T-cell (primary cell): ENCODE measurements at places on chromosomes 7 and 10.
A peak's percentile ranks its signal among the peaks of the same experiment; 100 is the strongest.

- DNase-seq, result no peak
Observed at GRCh38 chr7:16004702-16005101, 318.2 kb upstream of the MEOX2 start.

- no peak for DNase-seq
Observed at GRCh38 chr7:73999664-74000435, 28.1 kb upstream of the ELN start.

DNA sequence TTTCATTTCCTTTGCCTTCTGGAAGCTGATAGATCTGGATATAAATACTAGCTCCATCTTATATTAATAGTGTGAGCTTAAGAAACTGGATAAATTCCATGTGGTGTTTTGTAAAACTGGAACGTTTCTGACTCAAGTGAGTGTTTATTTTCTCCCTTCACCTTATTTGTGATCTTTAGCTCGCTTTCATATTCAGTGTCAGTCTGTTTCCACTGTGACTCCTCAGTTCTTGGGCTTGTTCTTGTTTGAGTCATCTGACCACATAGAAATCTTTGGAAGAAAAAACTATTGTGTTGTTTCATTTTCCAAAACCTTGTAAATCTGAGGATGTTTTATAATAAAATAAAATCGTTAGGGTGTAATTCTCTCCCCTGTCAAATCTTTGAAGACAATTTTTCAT is 186.4 kb downstream of the POLR1F start:
- no peak for DNase-seq

DNA sequence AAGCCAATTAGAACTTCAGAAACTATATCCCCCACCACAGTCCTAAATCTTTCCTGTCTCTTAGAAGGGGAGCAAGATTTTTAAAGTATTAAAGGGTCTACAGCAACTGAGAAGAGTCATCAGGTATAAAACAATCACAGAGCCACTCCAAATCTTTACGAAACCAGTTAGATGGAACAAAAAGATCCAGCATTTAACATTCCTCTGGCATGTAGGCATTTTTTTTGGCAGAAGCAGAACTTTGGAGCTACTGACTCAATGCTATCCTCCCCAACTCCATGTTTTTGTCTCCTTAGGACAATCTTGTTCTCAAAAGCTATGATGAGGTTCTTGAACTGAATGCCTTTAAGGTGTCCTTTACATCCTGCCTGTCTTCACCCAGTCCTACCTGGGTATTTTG is 333.3 kb downstream of the PRPF18 start:
- DNase-seq, result no peak

DNA sequence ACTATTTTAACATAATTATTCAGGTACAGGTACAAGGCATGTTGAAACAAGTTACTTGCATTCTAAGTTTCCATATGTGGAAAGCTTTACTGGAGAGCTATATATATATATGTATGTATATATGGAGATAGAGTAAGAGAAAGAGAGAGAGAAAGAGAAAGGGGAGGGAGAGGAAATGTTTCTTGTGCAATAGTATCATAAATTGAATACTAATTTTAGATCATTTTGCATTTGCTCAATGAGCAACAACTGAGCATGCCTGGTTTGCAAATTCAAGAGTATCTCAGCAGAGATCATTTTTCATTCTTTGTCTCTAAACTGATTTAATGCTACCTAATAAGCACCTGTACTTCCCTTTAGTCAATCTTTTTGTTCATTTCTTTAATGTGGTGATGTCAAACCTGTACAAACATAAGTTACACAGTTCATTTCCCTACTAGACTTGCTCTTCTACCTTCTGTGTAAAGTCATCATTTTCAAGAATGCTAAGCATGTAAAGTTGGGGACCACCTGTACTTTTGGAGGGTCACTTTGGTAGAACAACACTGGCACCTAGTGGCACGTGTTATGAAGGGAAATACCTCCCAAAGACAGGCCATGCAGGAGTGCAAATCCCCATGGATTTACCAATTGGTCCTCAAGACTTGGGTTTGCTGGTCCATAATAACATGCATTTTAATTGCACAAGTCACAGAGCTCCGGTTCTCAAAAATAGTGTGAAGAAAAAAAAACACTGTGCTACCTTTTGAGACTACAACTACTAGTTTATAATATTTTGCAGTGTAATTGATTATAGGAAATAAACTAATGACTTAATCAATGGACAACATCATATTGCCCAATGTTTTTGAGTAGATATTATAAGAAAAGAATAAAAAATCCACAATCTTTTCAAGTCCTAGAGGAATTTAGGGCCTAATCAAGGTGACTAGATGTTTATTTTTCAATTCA is 431.2 kb upstream of the IGFBP3 start:
- DNase-seq, result no peak

DNA sequence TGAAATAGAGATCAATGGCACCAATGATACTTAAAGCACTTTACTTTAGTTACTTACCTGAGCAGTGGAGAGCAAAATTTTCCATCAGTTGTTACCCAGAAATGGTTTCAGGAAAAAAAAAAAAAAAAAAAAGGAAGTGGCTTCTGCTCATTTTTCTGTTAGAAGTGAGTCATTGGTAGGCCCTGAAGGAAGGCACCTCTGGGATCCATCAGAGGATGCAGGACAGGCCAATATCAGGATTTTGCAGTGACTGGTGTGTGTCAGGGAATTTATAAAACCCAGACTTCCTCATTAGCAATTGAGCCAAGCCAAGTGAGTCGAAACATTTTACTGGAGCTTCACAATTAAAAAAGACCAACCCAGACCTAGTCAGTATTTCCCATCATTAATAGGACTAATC is 2.3 kb upstream of the SMIM30 start:
- DNase-seq, result no peak

DNA sequence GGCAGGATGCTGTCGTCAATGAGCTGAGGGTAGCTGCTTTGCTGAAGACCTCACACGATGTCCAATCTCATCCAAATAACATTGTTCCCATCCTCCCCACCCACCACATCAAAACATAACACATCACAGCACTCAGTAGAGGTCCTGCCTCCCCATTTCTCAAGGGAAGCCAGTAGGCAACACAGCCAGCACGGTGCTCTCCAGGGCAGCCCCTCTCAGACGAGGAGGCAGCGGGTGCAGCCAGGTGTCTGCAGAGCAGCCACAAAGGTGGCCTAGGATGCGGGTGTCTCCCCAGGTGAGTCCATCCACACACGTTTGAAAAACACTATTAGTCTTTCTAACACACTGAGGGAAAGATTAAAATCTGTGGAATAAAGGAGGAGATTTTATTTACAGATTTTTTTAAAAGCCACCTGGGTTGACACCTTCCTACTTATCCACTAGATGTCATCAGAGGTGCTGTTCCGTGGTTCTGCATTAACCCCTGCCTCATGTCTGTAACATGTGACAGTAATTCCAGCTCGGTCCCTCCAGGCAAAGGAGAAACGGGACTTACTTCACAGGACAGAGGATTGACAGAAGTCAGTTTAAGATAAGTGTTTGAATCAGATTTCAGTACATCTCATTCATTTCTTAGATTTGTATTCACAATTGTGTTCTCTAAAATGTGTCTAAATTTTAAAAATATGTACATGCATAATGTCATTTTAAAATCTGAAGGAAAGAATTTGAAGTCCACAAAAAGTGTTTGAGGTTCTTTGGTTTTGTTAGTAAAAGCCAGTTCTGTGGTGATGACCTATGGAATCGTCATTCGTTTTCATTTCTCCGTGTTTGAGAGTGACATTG is 68.0 kb downstream of the LANCL2 start:
- no peak for DNase-seq

GRCh38 chr7:81768951-81769778 is 682 bp downstream of the HGF start:
- no peak for DNase-seq

- DNase-seq, result no peak
Observed at GRCh38 chr7:142771353-142771723, 568 bp downstream of the PRSS2 start.

DNA sequence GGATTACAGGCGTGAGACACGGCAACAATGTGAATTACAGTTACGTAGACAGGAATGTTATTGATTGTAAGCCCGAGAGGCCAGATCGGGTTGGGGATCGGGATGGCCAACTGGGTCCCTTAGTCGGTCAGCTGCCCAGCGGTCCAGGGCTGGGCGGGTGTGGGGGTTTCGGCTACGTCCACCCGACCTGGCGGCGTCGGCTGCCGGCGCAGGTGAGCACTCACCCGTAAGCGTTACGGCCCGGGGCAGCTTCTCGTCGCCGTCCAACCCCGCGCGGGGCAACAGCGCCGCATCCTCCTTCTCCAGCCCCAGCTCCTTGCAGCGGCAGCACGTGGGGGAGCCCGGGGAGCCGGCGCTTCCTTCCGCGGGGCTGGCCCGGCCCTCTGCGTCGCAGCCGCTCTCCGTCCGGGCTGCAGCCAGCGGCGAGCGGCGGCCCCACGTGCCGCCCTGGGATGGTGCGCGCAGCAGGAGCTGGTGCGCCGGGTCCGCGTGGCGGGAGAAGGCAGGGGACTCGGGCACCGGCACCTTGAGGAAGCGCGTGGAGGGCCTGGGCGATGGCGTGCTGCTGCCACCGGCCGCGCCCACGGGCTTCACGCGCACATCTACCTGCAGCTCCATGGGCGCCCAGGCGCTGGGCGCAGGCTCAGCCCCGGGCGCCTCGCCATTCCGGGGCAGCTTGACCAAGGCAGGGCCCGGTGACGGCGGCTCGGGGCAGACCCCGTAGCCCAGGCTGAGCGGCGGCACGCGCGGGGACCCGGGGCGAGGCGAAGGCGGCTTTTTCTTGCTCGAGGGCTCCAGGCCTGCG is 609 bp downstream of the KLRG2 start:
- DNase-seq, result peak; percentile 8

DNA sequence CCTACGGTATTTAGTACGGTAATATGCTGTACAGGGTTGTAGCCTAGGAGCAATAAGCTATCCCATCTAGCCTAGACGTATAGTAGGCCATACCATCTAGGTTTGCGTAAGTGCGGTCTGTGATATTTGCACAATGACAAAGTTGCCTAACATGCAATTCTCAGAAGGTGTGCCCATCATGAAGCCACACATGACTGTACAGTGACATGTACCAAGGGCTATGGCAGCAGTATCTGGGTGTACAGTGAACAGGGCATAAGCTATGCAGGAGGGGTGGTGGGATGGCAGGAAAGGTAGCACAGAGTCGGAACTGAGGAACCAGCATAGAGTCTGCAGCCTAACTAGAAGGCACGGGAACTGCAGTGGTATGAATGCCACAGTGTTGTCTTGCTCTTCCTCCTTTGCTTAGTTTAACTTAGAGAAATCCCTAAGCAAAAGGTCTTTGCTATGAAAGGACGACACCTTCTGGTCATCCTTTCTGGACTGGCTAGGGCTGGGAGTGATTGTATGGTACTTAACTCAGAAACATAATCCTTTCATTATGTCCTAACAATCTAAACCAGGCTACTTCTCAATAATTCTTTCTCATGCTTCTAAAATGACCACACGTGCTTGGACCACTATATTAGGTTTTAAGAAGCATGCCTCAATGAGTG is 93.5 kb downstream of the DYNC1I1 start:
- no peak for DNase-seq

DNA sequence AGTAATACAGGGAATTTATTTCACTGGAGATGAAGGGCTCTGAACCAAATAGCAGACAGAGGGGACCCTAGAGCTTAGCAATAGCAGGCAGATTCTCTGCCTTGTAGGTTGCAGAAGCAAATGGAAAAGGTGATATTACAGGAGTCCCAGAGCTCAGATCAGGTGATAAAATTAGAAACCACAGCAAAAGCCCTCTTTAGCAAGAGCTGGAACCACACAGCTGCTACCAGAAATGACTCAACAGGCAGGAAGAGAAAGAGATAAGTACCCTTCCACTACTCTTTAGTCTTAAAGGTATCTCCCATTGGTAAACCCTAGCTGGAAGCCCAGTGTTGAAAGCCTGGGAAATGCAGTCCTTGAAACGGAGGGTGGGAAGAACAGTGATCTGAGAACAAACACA is 535.6 kb upstream of the GHITM start:
- DNase-seq, result no peak

GRCh38 chr7:128743112-128743772 is 4.1 kb downstream of the CALU start:
- no peak for DNase-seq

GRCh38 chr7:103729026-103729425 is 260.4 kb downstream of the RELN start:
- DNase-seq, result no peak

DNA sequence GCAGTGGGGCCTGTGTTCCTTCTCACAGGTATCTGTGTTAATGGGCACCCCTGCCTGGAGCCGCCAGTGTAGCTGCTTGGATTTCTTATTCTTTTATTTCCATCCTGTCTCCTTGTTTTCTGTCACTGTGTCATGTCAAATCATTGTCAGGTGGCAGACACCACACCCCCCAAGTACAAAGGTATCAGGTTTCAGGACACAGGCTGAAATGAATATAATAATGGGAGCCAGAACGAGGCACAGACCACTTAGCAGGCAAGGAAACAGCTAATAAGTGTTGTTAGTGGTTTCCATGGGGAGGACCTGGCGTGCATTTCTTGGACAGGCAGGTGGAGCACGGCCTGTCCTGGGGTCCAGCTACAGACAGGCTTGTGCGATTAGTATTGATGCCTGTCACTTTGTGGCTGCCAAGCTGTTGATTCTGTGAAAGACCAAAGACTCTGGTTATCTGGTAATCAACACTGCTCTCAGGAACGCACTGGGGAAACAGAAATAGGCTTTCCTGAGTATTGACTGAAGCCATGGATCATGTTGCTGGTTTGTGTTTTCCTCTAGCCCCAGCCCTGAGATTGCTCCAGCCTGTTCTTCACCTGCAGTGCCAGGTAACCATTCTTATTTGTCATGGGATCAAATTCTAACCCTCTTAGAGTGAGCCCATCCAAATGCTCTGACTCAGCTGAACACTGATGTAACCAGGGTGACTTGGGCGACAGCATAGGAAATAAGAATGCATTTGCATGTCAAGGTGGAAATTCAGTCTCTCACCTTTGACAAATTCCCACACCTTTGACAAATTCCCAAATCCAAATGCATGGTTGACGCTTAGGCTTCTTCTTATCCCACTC is 1002.0 kb downstream of the LRMDA start:
- no peak for DNase-seq

DNA sequence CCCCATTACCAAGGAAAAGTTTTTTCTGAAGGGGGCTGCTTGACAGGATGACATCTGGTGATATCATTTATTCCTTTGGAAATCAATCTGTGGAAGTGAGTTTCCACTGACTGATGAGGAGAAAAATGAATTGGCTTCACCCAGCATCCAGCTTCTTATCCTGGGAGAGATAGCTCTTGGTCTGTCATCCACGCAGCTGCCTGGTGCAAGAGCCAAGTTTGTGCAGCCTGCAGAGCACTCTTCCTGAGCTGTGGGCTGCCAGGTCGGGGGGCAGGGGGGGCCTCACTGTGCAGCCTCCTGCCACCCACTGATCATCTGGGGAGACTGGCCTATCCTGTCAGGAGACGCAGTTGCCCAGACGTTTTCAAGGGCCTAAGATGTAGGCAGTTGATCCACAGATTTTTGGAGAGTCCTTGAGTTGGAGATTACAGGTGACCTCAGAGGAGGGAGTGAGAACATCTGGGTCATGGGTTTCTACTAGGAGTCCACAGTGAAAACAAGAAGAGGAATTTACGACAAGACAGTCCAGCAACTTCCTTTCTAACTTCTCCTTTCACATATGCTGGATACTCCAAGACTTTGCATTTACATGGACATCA is 75.4 kb downstream of the EGFR start:
- DNase-seq, result no peak

- DNase-seq, result no peak
Observed at GRCh38 chr7:34184466-34184865, 279.1 kb downstream of the BMPER start.

- no peak for DNase-seq
Observed at GRCh38 chr10:132630666-132631337, 93.2 kb downstream of the INPP5A start.
